ENCODE measurements at places on chromosomes 12 and 14.

GRCh38 chr12:132393991-132394949, 64.9 kb upstream of the GALNT9 start:
- no peak for DNase-seq

DNA sequence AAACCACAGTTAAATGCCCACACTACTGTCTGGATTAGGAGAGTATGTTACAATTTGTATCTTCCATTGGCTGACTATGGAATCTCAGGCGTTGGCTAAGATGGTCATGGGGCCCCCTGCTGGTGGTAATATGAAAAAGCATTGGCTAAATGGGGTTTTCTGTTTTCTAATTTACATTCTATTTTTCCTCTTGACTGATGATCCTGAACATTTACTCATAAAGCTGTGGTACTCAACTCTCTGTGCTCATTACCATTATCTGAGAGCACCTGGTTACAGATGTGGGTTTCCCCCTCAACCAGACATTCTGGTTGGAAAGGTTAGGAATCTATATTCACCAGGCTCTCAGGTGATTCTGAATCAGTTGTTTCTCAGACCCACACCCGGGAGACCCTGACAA, 64.8 kb downstream of the WSCD2 start:
- DNase-seq = no peak

DNA sequence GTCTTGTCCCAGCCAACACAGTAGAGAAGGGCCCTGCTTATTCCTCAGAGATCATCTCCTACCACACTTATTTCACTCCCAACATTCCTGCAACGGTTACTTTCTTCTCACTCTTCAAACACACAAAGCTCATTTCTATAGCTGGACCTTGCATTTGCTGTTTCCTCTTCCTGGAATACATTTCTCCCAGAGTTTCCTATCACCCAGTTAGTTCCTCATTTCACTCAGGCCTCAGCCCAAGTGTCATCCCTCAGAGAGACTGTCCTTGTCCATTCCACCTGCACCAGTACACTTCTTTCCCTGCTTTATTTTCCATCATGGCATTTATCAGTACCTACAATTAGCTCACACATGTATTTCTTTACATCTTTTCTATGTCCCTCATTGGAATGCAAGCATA, 14.7 kb upstream of the STK38L start:
- no peak for DNase-seq

DNA sequence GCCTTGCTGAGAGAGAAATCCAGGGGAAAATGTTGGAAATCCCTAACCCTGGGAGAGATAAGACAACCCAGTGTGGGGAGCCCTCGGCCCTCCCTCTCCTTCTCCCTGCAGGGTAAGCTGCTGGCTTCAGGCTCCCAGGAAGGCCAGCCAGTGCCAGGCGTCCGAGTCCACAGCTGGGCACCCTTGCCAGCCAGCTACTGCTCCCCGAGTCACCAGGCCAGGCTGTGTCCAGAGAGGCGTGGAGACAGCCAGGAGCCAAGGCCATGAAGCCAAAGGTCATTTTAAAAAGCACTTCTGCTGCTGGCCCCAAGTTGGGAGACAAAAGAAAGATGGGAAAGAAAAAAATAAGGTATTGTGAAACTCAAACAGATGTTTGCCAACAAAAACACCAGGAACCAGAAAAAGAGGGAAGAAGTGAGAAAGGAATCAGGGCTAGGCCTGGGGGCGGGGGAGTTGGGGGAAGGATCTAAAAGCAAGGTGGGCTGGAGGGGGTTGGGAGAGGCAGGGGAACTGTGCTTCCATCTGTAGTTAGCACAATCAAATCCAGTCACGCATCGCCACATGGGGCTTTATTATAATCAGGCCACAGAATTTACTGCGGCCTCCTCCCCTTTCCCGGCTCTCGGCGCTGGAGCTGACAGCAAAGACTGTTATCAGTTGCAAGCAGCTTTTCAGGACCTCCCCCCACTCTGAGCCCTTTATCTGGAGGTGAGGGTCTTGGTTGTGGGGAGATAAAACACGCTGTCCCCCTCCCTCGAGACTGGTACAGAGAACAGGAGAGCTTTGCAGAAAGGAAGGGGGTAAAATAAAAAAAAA, 33.5 kb downstream of the RBM19 start:
- DNase-seq = no peak

GRCh38 chr14:75771595-75771994, 110.5 kb downstream of the TTLL5 start:
- no peak for DNase-seq

- DNase-seq = no peak
Observed at GRCh38 chr14:69059658-69060623, 80.8 kb upstream of the ACTN1 start.

DNA sequence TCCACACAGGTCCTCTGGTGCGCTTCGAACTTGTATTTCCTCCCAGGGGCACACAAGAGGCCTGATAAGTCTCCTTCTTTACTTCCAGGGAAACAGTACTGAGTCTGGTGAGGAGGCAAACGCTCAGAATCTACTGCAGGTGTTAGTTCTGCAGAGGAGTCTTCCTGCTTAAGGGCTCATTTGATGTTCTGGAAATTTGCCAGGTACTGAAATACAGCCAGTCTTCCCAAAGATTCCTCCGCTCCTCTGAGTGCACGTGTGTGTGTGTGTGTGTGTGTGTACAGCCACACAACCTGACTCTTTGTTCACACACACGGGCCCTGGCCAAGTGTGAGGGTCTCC, 92.0 kb downstream of the FBXL14 start:
- peak; percentile 89 for DNase-seq

DNA sequence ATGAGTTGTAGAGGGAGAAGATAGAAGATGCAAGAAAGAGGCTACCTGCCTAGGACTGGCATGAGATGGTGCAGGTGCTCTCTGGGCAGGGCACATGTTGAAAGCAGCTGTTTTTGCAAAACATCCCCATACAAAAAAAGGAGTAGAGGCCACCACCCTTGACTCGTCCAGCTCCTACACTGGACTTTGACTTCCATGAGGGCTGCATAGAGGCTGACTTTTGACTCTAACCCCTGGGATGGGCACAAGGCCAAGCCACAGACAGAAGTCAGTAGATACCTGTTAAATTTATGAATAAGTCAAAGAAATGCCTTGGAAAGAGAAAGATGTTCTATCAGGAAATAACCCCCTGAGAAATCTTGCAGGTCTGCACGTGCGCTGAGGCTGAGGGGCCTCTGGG, 1139.1 kb upstream of the TMEM132C start:
- DNase-seq = no peak

DNA sequence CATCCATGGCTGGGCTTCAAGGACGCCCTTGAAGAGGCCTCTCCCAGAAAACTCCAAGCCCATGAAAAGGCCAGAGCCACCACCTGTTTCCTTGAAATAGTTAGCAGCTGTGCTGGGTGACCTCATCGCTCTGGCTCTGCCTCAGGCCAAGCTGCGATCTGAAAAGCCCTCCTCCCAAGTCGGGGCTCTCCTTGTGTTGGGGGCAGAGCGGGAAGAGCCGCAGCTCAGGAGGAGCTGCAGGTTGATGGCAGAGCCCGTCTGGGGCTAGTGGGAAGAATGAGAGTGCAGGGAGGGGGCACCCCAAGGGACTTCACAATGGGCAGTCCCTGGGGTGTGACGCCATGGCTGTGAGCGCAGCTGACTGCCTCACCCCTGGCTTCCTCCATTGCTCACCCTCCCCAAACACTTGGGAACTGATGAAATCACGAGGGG, 50.0 kb upstream of the STON2 start:
- peak; percentile 93 for DNase-seq

DNA sequence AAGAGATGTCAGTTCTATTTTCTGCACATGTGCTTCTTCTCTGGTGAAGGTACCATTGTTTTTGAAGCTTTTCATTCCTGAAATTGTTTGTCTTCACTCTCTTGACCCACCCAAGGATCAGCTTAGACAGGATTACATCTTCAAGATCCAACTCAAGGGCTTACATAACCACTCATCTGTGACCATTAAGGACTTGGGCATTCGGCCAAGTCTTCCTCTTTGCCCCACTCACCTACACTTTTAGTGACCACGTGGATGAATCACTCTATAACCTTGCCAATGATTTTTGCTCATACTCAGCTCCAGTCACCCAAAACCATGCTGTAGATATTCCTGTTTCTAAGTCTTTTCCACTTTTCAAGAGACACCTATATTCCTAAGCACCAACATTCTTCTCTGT, 36.5 kb upstream of the SSTR1 start:
- DNase-seq = no peak

DNA sequence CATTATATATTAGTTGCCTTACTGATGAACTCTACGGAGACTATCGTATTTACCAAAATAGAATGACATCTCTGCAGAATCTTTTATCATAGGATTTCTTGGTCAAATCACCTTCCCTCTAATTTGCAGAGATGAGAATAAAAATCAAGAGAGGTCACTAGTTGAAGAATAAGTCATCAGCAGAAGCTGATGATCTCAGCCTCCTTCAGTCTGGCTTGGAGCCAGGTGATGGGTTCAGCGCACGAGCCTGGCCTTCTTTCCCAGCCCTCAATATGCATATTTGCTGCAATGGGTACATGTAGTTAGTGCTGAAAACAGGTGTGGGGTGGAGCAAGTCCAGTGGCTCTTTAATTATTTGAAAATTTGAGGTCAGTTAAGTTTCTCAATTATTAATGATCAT, 19.2 kb upstream of the EMP1 start:
- no peak for DNase-seq

DNA sequence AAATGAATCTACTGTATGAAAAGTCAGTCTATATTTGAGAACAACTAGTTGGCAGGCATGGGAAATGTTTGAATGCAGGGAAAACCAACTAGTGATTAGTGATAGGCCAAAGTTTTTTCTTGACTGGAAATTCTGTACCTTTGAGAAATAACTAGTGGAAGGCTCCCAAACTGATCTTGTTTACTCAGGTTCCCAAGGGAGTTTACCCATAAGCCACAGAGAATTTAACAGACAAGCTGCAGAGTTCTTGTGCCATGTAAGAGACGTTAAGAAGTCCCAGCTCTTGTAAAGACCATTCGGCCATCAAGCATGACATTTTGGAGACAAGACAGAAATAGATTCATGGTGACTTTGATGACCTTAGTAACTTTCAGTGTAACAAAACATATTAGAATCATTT, 1882.8 kb upstream of the SEL1L start:
- DNase-seq = no peak

DNA sequence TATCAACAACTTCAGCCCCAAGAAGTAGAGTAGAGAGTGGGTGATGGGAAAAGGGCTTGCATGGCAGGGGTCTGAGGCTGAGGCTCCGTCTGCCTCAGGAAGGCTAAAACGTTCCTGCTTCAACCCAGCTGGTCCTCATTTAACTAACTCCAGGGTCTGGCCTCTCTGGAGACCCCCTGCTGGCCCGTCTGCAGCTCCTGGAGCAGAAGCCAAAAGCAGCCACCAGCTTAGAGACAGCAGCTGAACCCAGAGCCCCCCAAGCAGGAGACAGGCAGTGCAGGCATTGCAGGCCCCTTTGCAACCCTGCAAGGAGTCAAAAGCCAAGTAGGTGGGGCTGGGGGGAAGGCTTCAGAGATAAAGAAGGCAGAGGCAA, 25.1 kb upstream of the LTBP2 start:
- DNase-seq = no peak

GRCh38 chr12:106106061-106106566, 32.6 kb downstream of the NUAK1 start:
- DNase-seq = no peak

- no peak for DNase-seq
Observed at GRCh38 chr14:26549571-26549970, 48.3 kb downstream of the NOVA1 start.

GRCh38 chr12:124027753-124028554, 54.9 kb downstream of the ZNF664 start:
- DNase-seq = no peak

GRCh38 chr14:34297786-34298520, 164.1 kb downstream of the SPTSSA start:
- DNase-seq = no peak

DNA sequence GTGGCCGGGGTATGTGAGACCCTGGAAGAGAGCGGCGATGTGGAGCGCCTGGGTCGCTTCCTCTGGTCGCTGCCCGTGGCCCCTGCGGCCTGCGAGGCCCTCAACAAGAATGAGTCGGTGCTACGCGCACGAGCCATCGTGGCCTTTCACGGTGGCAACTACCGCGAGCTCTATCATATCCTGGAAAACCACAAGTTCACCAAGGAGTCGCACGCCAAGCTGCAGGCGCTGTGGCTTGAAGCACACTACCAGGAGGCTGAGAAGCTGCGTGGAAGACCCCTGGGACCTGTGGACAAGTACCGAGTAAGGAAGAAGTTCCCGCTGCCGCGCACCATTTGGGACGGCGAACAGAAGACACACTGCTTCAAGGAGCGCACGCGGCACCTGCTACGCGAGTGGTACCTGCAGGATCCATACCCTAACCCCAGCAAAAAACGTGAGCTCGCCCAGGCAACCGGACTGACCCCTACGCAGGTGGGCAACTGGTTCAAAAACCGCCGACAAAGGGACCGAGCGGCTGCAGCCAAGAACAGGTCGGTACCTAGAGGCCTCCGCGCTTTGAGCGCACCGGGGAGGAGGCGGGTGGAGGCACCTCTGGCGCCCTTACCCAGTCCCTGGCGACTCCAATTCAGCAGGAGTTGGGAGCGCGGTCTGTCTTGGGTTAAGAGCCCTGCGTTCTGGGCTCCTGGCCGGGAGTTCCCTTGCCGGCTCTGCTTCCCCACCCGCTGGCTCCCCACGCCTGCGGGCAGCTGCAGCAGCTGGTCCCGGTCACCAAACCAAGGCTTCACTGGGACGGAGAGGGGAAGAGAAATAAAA, 700 bp downstream of the SIX6 start:
- DNase-seq = no peak
